ENCODE measurements at places on chromosomes 1 and 21.

- no peak for DNase-seq
Measured at GRCh38 chr1:203076031-203076511, 9.7 kb downstream of the MYOG start.

- no peak for DNase-seq
Measured at GRCh38 chr1:74340656-74341055, 105.5 kb downstream of the TNNI3K start.

DNA sequence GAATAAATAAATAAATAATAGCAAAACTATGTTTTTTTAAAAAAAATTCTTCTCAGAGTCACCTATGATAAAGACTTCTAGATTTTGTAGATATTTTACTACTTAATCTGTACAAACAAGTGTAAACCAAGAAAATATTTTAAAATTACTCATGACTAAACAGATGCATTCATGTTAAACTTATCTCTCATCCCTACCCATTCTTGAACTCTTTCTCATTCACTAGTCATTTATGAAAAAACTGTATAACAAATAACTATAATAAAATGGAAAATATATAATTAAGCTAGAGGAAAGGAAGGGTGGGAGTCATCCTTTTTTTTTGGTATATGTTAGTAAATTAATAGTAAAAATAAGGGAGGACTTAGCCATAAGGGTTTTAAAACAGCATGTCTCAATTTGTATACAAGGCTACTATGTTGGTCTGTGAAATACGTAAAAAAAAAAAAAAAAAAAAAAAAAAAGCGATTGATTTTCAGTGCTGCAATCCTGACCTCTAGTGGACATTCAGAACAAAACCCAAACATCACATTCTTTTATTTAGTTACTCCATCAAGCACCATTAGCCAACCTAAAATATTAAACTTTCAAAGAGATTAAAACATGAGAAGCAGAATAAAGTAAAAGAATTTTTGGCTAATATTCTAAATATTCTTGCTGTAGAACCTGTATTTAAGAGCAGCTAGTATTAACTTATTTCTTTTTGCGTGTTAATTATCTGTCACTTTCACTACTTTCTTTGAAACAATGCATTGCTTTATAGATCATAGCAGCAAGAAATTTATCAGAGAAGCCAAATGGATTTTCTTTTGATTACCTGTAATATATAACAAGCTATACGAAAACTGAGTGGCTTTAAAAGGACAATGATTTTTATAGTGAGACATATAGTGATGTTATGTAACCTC is 255.8 kb upstream of the CACYBP start:
- peak; percentile 8 for DNase-seq

- no peak for DNase-seq
Measured at GRCh38 chr1:202116287-202116686, 6.4 kb upstream of the GPR37L1 start.

DNA sequence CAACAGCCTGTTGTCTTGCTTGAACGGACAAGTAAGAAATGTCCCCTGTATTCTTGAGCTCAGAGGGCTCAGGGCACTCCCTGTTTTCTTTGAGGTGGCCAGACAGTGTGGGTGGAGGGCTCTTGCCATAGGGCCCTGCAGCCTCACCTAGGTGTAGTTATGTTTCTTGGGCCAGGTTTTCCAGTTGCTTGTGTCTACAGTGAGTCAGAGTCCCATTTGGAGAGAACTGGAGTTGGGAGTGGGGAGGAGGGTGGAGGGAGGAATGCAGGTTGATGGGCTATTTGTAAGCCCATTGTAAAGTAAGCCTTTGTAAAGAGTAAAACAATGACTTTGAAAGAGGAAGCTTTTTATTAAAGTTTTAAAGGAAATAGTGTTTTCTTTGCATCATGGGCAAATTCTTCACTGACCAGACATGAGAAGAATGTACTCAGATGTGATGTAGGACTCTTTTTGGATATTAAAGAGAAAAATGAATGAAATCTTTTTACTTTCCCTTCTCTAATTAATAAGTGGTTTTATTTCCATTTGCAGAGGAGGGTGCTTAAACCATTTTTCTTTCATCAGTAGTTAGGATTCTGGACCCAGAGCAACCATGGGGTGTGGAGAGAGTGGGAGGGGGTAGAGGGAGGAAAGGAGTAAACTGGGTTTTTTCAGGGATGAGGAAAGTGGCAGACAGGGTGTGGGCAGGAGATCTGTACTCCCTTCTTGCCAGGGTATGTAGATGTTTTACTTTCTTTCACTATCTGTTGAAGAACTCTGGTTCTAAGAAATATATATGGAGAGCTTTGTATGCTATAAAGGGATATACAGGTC is 45.1 kb upstream of the MACF1 start:
- DNase-seq: no peak

DNA sequence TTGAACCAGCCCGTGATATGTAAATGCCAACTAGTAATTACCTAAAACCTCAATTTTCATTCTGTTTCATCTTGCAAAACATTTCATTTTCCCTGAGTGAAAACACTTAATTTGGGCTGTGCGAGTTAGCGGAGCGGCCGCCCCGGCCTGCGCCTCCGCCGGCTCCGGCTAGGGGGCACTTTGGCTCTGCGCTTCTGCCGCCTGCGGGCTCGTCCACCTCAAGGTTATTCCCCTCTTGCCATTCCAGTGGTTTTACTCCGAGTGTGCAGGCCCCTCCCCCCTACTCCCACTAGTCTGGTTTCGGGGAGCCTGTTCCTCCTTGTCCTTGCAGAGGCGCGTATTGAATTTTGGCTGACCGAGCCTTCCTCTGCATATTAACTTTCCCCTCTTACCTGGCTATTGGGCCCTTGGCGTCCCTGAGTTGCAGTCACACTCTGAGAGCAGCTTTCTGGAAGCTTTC is 55.6 kb downstream of the PEX14 start:
- DNase-seq: peak; percentile 21

GRCh38 chr21:41703857-41704501 is 62.9 kb downstream of the RIPK4 start:
- peak; percentile 34 for DNase-seq

DNA sequence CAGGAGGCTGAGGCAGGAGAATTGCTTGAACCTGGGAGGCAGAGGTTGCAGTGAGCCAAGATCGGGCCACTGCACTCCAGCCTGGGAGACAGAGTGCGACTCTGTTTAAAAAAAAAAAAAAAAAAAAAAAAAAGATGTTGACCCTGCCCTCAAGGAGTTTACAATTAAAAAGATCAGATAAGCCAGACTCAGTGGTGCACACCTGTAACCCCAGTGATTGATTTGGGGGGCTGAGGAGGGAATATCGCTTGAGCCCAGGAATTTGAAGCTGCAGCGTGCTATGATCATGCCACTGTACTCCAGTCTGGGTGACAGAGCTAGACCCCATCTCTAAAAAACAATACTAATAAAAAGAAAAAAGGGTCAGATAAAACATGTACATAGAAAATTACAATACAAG is 1.6 kb upstream of the SESN2 start:
- no peak for DNase-seq

- DNase-seq: peak; percentile 69
Measured at GRCh38 chr1:203871114-203871880, 9.9 kb downstream of the SNRPE start.

- DNase-seq: no peak
Measured at GRCh38 chr1:62924983-62925790, 141.3 kb downstream of the ATG4C start.

DNA sequence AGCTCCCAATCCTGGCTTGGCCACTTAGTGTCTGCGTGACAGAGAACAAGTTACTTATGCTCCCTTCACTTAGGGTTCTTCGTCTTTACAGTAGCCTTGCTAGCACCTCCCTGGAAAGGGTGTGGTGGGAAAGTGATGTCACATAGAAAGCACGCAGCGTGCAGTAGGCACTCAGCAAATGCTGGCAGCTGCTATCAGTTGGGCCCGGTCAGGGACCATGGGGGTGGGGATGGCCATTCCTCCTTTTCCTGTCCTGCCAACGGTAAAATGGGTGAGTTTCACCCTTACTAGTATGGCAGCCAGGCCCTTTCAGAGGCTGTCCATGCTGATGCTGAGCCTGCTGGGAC is 6.2 kb upstream of the KCNA10 start:
- DNase-seq: no peak

DNA sequence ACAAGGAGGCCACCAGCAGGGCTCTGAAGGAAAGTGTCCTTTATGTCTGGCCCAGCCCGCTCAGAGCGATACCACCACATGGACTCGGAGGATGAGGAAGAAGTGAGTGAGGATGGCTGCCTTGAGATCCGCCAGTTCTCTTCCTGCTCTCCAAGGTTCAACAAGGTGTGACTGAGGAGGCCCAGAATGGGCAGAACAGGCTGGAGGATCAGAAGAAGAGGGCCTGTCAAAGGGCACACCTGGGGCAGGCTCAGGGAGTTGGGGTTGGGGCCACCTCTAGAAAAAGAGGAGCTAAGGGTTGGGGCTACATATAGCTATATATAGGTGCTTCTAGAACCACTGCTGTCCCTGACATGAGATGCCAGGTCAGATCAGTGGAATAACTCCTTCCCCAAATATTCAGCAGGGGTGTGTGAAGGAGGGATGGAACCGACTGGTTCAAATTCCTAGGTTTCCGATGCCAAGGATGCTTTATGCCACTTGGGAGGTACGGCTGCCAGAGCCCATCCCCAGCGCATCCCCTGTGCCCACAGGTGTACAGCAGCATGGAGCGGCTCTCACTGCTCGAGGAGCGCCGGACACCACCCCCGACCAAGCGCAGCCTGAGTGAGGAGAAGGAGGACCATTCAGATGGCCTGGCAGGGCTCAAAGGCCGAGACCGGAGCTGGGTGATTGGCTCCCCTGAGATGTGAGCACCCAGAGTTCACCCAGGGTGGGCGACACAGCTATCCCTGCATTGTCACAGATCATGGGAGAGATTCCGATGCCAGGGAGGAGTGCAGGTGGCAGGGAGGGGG is 102.2 kb downstream of the PIK3R3 start:
- no peak for DNase-seq

DNA sequence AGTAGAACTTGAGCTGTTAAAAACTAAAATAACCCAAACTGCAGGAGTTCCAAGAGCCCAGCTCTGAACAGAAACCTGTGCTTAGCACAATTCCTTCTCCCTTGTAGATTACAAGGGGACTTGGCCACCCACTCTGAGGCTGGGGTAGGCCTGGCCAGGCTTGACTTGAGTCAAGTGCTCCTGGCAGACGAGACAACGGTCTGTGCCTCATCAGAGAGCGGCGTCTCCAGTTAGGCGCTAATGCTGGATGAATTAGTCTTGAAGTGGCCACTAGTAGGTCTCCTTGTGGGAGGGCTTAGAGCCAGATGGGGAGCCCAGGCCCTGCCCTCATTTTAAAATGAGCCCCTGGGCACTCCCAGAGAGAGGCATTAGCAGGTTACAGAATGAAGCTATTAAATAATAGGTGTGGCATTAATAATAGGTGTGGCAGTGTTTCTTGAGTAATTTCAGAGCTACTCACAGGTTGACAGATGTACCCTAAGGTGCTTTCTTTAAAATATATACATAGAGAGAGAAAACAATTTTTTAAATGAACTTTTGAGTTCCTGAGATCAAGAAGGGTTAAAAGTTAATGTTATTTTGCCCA is 1.1 kb downstream of the EEIG2 start:
- peak; percentile 45 for DNase-seq

DNA sequence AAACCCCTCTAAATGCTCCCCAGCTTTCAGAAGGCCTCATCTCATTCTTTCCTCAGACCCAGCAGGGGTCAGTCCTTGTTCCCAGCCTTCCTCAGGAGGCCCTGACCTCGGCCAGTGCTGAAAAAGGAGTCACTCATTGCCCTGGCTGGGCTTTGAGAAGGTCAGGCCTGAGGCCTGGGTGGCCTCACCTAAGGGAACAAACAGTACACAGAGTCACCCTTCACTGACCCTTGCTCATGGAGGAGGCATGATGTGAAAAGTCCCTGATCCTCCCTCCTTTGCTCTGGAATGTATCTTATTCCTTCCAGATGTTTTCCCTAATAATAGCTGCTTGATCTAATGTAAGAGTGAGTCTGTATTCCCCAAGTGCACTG is 117.7 kb upstream of the SLC44A3 start:
- no peak for DNase-seq

GRCh38 chr1:196115646-196116045 is 492.6 kb downstream of the KCNT2 start:
- DNase-seq: no peak

- no peak for DNase-seq
Measured at GRCh38 chr1:39849203-39849602, 34.1 kb downstream of the TRIT1 start.

DNA sequence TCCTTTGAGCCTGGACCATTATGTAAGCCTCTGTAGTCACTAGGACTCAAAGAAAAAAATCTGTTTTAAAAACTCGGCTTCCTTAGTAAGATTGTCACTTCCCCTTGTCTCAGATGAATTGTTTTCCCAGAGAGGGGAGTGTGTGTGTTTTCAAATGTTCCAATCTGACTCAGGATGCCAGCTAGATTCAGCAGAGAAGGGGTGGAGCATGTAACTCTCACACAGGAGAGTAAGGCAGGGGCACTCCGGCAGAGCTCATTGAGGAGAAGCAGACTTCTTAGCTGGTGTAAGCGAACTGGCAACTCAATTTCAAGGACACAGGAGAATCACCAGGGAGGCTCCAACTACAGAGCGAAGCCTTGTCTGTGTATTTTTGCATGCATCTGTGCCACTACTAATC is 623.2 kb downstream of the LMO4 start:
- no peak for DNase-seq

- peak; percentile 51 for DNase-seq
Measured at GRCh38 chr1:213381572-213382084, 330.6 kb downstream of the RPS6KC1 start.

- DNase-seq: peak; percentile 9
Measured at GRCh38 chr1:167373986-167374385, 144.3 kb downstream of the CD247 start.

GRCh38 chr1:212315907-212316306 is 30.7 kb downstream of the PPP2R5A start:
- DNase-seq: peak; percentile 34

- DNase-seq: no peak
Measured at GRCh38 chr1:24963943-24964693, 34.0 kb upstream of the RUNX3 start.

- no peak for DNase-seq
Measured at GRCh38 chr1:19557609-19558051, 72.3 kb upstream of the CAPZB start.

DNA sequence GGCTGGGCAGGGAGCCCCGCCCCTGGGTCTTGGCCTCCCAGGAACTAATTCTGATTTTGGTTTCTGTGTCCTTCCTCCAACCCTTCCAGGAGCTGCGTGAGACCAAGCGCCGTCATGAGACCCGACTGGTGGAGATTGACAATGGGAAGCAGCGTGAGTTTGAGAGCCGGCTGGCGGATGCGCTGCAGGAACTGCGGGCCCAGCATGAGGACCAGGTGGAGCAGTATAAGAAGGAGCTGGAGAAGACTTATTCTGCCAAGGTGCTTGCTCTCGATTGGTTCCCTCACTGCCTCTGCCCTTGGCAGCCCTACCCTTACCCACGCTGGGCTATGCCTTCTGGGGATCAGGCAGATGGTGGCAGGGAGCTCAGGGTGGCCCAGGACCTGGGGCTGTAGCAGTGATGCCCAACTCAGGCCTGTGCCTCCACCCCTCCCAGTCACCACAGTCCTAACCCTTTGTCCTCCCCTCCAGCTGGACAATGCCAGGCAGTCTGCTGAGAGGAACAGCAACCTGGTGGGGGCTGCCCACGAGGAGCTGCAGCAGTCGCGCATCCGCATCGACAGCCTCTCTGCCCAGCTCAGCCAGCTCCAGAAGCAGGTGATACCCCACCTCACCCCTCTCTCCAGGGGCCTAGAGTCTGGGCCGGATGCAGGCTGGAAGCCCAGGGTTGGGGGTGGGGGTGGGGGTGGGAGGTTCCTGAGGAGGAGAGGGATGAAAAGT is 18.5 kb upstream of the SEMA4A start:
- DNase-seq: no peak

GRCh38 chr21:41596241-41596925 is 88.4 kb upstream of the TMPRSS2 start:
- DNase-seq: no peak

All from COR-L47 (cell line).